Brain (organoid and tissue), 16 donors: ENCODE measurements at places on chromosomes 16 and 17.

DNA sequence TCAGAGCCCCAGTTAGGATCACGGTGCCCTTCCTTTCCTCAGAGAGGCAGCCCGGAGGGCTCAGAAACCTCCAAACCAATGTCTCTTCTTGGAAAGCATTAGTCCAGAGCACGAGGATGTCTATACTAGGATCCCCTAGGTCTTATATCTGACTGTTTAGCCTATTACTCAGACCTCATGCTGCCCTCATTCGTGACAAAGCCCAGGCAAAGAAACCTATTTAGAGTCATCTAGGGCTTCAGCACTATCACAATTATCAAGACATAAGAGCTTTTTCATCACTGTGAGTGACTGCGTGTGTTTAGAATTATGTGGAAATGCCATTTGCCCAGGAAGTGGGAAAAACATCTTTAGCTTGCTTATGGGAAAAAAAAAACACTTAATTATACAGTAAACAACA lies 159.8 kb upstream of the NOL11 start:
- DNase-seq, result no peak

GRCh38 chr16:73149334-73149733 lies 101.4 kb upstream of the ZFHX3 start:
- no peak for DNase-seq

GRCh38 chr17:43019418-43019817 lies 2.8 kb downstream of the VAT1 start:
- no peak for DNase-seq

DNA sequence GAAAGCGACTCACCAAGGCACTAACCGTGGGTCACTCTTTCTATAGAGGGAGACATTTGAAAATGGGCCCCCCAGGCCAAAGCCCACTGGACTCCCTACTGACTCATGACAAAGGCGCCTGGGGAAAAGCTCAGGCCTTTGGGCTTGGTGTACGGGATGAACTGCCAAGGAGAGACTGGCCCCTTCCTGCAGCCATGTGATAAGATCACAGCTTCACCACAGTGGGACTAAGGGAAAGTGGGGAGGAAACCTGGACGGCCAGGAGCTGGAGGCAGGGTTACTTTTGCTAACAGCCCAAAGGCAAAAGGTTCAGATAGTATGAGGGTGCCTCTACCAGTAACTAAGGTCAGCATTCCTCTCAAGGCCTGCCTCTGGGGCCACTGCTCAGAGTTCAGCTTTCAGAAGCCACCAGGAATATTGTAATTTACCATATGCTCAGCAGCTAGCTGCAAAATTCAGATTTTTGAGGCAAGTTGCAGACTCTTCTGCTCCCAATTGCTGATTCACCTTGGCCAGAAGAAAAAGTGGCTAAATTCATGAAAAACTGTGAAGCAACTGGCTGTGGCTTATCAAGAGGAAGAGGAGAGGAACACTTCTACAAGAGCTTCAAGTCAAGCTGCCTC lies 37.1 kb upstream of the SLC25A19 start:
- no peak for DNase-seq

DNA sequence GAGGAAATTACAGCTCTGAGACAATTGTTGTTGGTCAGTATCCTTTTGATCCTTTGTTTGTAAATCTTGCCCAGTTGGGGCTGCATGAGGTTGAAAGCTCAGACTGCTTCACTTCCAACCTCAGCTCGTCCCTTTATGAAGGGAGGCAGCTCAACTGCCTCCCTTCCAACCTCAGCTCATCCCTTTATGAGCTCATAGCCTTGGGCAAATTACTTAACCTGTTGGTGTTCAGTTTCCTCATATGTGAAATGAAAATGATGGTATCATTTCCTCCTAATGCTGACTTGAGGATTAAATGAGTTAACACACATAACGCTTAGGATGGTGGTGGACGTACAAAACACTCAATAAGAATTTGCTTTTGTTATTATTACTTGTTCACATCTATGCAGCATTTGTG lies 265.1 kb downstream of the CDH13 start:
- no peak for DNase-seq

GRCh38 chr16:90053902-90054500 lies 23.1 kb downstream of the PRDM7 start:
- DNase-seq, result no peak

GRCh38 chr16:63363738-63364137 lies 1327.5 kb upstream of the CDH8 start:
- DNase-seq, result no peak

- no peak for DNase-seq
Measured at GRCh38 chr17:76000016-76000754, 470 bp upstream of the CDK3 start.

DNA sequence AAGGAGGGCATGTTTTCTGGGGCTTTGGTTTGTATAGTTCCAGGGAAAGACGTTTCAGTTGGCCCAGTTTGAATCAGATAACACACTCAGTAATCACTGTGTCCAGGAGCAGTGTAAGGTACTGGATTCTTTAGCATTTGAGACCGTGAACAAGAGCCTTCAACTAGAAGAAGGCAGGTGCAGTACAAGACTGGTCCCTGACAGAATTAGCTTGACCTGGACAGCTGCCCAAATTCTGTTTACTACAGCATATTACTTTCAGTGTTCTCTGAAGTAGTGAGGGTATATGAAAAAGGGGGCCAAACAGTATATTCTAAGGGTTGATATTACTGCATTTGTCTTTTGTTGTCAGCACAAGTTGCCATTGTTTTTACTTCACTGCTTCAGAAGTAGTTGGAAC lies 81.3 kb downstream of the COX10 start:
- DNase-seq, result no peak

DNA sequence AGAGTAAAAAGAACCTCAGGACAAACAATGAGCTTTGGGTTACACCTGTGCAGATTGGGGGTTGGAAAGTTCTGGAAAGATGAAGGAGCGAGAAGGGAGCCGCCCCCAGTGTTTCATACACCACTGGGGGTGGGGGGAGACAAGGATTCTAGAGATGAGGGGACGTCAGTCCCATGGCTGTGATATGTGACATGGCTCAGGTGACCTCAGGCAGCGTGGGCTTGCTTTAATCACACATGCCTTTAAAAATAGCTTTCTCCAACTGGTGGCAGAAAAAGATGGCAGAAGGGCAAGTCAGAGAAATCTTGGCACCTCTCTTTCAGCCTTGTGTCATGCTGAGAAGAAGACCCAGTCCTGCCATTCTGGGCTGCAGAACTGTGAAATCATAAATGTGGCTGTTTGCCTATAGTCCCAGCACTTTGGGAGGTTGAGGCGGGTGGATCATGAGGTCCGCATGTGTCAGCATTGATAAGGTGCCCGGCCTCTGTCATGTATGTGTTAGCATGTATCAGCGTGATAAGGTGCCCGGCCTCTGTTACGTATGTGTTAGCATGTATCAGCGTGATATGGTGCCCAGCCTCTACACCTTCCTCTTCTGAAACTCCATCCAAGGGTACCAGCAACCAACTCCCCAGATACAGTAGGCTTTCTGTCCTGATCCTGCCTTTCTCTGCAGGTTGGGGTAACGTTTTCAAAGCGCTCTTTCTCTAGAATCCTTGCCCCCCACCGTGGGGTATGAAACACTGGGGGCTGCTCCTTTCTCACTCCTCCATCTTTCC lies 25.0 kb downstream of the WIPI1 start:
- no peak for DNase-seq

DNA sequence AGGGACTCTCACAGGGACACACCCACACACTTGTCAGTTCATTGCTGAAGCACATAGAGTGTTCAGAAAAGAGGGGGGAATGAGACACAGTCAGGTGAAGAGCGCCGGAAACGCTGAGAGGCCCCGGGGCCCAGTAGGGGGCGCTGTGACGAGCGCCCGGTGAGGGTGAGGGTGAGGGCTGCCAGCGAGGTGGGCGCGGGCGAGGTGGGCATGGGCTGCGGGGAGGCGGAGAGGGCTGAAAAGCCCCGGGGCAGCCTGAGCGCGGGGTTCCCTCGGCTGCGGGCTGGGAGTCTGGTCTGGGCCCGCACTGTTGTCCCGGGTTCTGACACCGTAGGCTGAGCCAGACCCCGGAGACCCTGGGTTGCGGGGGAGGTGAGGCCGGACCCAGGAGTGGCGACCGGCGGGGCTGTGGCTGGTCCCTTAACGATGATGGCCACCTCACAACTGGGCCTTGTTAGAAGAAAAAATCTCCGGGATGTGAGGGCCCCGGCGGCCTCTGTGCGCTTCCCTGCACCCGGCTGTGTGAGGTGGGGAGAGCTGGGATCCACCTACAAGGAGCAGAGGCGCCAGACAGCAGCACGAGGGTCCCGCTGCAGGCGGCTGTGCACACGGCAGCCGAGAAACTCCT lies 91.4 kb downstream of the C16orf78 start:
- no peak for DNase-seq

GRCh38 chr17:28907709-28908475 lies 5.0 kb upstream of the DHRS13 start:
- DNase-seq, result no peak

GRCh38 chr17:71978435-71978834 lies 142.4 kb upstream of the SOX9 start:
- DNase-seq, result no peak

DNA sequence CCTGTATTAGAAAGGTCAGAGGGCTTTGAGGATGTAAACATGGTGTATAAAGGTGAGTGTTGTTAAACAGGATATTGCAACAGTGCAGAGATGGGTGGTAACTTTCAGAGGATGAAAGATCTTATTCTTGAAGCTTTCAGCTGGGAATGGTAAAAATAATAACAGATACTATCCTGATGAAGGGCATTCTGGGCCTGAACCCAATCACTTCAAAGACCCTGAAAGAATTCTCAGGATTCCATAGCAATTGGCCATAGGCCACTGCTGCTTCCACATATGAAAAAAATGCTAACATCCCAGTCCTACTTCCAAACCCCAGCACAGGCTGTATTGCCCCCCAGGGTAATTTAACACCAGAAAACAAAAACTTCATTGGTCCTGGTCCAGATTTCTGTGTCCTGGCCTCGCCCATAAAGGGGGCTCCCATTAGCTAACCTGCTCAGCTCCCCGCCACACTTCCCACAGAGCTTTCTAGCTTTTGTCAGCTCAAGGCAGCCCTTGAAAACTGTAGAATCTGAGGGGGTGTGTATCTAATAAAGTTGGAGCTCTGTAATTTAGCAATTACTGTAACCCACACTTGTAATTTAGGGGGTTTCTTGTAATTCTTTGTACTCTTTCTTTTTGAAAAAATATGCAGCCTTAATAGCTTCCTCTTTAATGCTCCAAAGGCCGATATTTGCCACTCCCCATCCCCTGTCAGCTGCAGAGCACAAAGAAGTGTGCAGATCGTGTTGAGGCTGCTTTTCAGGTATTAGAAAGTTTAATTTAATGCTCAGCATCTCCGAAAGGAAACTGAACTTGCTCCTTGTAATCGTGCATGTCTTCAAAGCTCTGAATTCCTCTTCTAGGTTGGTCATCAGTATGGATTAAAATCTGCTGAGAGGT lies 371.5 kb downstream of the SEC14L1 start:
- no peak for DNase-seq

- DNase-seq, result no peak
Measured at GRCh38 chr16:35197656-35198055, 1738.2 kb downstream of the TP53TG3F start.

- no peak for DNase-seq
Measured at GRCh38 chr17:57953705-57954396, 1.4 kb downstream of the CUEDC1 start.

DNA sequence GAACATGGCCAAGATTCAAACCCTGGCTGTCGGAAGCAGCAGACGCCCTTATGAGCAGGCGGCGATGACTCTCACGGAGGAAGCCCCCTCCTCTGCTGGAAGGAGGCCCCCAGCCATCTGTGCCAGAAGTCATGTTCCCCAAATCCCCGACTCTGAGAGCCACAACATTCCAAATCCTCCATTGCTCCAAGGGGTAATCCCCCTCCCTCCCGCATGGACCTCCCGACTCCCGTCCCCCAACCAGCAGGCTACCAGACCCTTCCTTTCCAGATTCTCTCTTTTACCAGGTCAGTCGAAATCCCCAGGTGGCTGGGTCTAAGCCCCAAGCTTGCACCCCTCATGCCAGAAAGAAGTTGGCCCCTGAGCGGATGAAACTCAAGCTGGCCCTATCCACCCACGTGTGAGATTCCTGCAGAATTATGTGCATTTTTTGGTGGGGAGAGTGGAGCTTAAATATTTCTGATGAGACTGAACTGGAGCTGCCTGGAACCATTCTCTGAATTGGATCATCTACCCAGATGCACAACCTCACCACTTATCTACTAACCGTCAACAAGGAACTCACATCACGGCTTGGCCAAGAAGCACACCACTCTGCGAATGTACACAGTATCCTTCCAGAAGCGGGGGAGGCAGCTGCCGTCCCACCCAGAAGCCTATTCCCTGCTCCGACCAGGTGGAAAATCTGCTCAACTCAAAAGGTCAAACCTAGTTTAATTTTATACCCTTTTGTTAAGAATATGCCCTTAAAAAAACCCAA lies 283.5 kb downstream of the C16orf95 start:
- DNase-seq, result no peak
